ENCODE measurements at places on chromosomes 7 and 10.

GRCh38 chr10:33193701-33194521 is 140.6 kb downstream of the NRP1 start:
- DNase-seq: no peak

DNA sequence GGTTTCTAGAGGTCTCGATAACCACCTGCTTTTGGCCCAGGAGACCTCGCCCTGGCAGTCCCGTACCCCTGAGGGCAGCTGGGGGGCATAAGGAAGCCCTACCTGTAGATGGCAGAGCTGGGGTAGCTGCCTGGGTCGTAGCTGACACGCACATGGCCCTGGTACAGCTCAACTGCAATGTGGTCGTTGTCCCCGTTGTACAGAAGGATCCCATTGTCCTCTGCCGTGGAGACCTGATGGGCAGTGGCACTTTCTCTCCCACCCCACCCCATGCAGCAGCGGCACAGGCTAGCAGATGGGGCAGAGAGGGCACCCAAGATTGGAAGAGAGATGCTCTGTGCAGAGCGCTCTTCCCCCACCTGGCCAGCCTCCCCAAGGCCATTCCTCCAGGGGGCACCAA is 172.5 kb downstream of the LCOR start:
- no peak for DNase-seq

GRCh38 chr7:69388452-69389137 is 209.7 kb upstream of the AUTS2 start:
- no peak for DNase-seq

DNA sequence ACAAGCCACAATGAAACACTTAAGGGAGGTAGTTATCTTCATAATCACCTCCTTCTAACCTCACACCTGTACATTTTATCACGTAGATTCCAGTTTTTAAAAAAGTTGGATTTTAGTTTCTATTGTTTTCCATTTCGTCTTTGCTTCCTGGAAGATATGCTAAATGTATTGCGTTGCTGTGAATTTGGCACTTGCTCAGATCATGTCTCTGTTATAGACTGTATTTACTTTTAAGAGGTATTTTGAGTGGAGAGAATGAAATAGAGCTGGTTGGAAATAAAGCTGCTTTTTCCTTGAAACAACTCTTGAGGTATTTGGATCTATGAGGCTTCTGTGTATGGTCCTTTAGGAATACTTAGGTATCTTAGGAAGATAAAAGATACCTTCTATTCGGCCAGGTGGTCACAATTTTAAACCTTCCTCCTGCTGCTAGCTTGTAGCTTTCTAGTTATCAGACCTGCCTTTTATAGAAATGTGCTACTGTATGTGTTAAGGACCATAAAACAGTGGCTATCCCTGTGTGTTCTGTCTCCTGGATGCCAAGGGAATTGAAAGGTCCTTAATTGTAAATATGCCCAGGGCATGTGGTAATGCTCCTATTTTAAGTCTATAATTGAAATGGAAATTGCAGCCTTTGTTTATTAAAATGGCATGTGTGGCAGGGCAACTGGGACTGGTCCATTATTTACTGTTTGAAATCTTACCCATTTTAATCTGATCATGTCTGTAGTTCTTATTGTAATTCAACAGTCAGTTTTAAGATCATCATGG is 147.7 kb downstream of the SND1 start:
- DNase-seq: no peak

DNA sequence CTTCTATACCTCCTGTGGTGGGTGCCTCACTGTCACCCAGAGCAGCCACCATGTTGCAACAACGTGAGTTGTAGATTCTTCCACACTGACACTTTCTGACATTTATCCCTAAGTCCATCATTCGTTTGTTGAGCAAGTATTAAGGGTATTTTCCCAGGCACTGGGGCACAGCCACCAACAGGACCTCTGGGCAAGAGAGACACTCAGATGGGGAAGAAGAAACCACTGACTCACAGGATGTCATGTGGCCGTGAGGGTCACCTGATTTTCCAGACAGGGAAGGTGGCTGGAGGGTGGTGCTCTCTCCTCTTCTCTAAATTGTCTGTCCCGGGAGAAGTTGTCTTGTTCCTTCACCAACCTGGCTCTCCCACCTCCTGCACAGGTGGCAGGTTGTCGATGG is 51.7 kb upstream of the PPIF start:
- no peak for DNase-seq

GRCh38 chr7:1883834-1884582 is 213.9 kb downstream of the ELFN1 start:
- DNase-seq: no peak

DNA sequence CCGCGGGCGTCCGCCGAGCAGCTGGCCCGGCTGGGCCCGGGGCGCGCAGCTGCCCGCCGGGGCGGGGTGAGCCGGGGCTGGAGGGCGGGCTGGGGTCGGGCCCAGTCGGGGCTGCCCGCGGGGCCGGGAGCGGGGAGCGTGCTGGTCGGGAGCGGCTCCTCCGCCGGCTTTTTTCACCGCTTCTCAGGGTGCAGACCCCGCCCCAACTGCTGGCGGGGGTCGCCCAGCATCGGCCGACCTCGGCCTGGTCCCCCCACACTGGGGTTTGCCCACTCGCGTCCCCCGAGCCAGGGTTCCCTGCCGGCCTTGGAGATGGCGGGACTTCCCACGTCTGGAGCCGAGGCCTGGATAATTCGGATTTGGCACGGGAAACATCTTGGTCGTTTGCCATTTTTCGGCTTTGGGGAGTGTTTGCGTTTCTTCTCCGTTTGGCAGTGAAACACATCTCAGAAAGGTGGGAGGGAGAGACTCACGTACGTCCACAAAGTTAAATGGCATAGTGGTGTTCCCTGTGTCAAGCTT is 432 bp downstream of the TMEM248 start:
- no peak for DNase-seq

GRCh38 chr7:143126146-143126545 is 5.7 kb upstream of the PIP start:
- no peak for DNase-seq

DNA sequence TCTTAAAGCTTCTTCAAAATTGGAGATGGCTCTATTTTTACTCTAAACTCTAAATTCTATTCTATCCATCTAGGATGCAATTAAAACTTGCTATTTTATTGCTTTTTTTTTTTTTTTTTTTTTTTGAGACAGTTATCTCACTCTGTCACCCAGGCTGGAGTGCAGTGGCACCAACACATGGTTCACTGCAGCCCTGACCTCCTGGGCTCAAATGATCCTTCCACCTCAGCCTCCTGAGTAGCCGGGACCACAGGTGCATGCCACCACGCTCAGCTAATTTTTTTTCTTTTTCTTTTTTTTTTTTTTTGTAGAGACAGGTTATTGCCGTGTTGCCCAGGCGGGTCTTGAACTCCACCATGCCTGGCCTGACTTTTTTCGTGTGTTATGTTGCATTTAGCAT is 41.2 kb downstream of the DNAJC1 start:
- no peak for DNase-seq

DNA sequence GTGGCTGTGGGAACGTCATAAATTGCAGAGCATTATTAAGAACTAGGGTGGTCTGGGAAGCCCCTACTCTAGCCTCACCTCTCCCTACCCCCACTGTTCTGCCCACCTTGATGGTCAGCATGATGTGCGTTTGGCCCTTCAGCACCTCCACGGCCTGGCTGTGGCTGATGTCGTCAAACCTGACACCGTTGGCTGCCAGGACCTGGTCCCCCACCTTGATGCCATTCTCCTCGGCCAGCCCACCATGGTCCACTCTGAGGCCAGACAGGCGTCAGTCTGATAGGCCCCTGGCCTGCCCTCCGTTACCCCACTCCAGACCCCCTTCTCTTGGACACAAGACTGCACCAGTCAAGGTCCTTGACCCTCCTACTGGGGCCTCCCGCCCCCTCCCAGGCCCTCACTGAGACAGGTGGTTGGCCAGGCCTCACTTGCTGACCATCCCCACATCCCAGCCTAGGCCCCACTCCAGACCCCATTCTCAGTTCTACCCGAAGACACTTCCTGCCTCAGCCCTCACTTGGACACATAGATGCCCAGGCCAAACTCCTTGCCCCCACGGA is 9.2 kb downstream of the PDZD7 start:
- DNase-seq: no peak

- DNase-seq: no peak
Observed at GRCh38 chr7:85204496-85204895, 17.6 kb upstream of the SEMA3D start.

- DNase-seq: no peak
Observed at GRCh38 chr7:103446049-103446520, at the start of gene SLC26A5. Gene SLC26A5, minus strand, starts transcription at chr7:103446207. Its CDS starts 24,693 bp downstream, at chr7:103421514.

DNA sequence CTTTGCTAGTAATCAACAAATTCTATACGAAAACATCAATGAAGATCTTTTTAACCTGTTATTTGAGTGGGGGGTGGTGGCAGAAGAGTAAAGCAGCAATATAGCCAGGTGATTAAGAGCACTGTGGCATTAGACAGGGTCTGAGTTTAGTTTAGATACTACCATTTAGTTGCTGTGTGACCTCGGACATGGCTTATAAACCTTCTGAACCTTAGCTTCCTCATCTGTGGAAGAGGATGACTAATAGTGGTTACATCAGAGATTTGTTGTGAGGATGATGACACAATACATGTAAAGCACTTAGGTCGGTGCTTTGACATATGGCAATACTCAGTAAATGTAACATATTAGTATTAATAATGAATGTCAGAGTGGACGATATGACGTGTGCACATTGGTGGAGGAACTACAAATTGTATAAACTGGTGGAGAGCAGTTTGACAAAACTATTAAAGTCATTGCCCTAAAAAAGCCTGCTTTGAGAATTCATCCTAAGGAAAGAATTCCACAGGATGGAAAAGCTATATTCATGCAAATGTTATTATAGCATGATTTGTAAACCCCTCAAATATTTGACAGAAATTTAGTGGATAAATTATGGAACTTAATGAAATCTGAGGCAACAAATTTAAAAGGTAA is 24.3 kb downstream of the SPAG6 start:
- DNase-seq: no peak

- DNase-seq: no peak
Observed at GRCh38 chr10:44404741-44405437, 20.0 kb upstream of the CXCL12 start.

GRCh38 chr7:96992192-96993005 is 13.0 kb upstream of the DLX6 start:
- DNase-seq: no peak

DNA sequence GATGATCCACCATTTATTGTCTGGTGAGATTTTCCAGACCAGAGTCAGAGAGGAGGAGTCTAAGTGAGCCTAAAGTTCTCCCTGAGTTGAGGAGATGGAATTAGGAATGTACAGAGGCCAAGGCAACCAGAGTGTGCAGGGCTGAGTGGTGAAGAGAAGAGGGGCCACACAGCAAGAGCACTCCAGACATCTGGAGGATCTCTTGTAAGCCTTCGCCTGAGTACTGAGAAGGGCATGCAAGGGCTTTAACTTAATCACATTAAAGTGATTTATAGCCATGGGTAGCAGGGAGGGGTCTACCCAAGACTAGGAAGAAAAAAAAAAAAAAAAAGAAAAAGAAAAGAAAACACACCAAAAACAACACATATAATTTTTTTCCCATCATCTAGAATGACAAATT is 1190.4 kb downstream of the GATA3 start:
- no peak for DNase-seq

- no peak for DNase-seq
Observed at GRCh38 chr10:75495434-75496190, 64.2 kb downstream of the LRMDA start.

GRCh38 chr10:114276671-114277070 is 37.6 kb downstream of the VWA2 start:
- no peak for DNase-seq

DNA sequence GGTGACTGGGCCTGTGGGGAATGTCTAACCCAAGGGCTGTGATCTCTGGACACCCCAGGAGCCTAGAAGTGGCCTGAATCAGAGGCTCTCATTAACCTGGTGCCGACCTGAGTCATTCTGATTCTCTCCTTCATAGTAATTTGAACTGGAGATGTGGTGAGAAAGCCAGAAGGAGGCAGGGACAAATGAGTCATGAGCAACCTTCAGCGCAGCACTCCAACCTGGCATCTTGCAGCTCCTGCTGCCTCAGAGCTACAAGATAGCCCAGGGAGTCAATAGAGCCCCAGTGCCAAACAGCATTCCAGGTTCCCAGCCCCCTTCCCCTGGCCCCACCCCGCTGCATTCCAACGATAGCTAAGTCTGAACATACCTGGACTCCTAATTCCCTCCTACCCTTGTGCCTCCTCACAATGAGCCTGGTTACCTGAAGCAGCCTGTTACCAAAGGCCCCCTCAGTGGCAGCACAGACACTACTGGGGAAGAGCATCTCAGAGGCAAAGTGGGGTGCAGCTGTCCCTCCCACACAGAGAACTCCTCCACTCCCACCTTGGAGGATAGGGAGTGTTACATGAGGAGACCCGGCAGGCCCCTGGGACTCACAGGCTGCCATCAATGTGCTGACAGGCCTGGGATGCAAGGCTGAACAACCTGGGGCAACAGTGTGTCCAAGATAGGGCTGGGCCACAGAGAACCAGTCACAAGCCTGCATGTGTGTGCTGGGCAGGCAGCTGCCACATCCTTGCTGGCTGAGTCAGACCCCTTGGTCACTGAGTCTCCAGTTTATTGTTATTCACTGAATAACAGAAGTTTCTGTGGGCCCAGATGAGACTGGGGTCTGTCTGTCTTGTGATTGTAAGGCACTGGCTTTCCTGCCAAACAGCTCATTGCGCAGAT is 76.8 kb upstream of the LEP start:
- no peak for DNase-seq

GRCh38 chr10:120555842-120556532 is 99.0 kb downstream of the PLPP4 start:
- no peak for DNase-seq

- no peak for DNase-seq
Observed at GRCh38 chr7:89133357-89133756, 337.8 kb upstream of the TEX47 start.

Measured in NCI-H187 treated with DMSO at 0.1 percent for 48 hours (cell line).